ENCODE measurements at places on chromosomes 16 and 17. TPM values are rescaled to one million over a fixed set of nuclear protein-coding genes. Genes with fewer than 3 reads are reported as not detected.

The SHISA9 gene
- total RNA-seq: under 0.01 TPM

The ARHGDIG gene
- 0.73 TPM for total RNA-seq

The ARHGAP23 gene
- total RNA-seq: 46.0 TPM

The ZNF597 gene
- 1.3 TPM for total RNA-seq

The HSPB9 gene
- not detected for total RNA-seq

The KRT40 gene
- not detected for total RNA-seq

The RHBDF2 gene
- total RNA-seq: 0.58 TPM

The GNPTG gene
- total RNA-seq: 81.2 TPM

The CTRL gene
- total RNA-seq: 0.33 TPM

The CYGB gene
- 46.0 TPM for total RNA-seq

The SEPTIN1 gene
- 0.50 TPM for total RNA-seq

The SLC16A13 gene
- 0.44 TPM for total RNA-seq

The HNF1B gene
- total RNA-seq: not detected

The BAIAP3 gene
- total RNA-seq: 1.5 TPM

The TMED6 gene
- 0.29 TPM for total RNA-seq

The SGF29 gene
- total RNA-seq: 11.2 TPM

The HASPIN gene
- total RNA-seq: 5.1 TPM

The KRTAP4-12 gene
- not detected for total RNA-seq

The CCDC137 gene
- 8.3 TPM for total RNA-seq

The TMEM238L gene
- total RNA-seq: not detected

The SRSF2 gene
- total RNA-seq: 178 TPM

The RNF222 gene
- total RNA-seq: not detected

The ZFHX3 gene
- total RNA-seq: 10.6 TPM

The EPX gene
- not detected for total RNA-seq

The RGS11 gene
- 10.6 TPM for total RNA-seq

The ABCA10 gene
- total RNA-seq: 4.7 TPM

The C17orf100 gene
- 0.58 TPM for total RNA-seq
